WTC11 (cell line): ENCODE measurements at places on chromosomes 2 and 18.

GRCh38 chr2:80525152-80525551 lies 220.6 kb upstream of the LRRTM1 start:
- no peak for DNase-seq

DNA sequence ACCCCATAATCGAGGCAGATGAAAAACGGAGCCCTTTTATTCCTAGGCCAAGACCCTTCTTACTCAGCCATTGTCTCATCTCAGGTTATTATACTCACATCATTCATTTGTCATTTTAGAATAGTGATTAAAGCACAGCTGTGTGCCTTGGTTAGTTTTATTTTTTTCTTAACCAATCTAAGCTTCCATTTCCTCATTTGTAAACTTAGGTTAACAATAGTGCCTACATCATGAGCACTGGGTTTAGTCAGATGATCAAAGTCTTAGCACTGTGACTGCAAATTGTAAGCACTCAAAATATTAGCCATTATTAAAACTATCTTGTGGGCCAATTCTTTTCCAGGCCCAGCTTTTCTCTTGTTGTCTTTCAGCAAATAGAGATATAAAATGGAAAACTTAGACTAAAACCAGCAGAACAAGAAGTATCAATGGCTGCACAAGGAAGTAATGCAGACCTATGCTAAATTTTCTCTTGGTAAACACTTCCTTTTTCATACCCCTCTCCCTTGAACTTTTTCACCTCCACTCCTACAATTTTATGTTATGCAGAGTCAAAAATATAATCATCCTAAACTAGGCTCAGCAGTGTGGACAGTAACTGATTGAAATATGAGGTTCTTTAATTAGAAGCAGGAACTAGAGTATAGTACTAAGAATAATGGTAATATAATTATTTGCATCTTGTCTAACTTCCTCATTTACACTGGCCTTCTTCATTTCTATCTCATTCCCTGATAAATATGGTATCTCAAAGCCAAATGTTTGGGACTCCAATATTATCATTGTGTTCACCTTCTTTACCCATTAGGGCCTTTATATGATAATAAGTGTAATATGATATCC lies 21.5 kb upstream of the GALNT3 start:
- DNase-seq = no peak

DNA sequence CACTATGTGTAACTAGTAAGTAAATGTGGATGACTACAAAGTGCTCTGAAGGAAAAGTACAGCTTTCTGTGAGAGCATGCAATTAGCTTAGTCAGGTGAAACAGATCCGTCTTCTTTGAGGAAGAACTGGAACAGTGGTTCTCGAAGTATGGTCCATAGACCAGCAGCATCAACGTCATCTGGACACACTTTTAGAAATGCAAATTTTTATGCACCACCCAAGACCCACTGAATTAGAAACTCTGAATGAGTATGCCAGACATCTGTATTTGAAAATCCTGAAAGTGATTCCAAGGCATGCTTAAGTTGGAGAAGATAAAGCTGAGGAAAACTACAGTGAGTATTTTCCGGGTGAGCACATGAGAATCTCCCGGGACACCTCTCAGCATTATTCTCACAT lies 130.7 kb upstream of the SPHKAP start:
- no peak for DNase-seq

DNA sequence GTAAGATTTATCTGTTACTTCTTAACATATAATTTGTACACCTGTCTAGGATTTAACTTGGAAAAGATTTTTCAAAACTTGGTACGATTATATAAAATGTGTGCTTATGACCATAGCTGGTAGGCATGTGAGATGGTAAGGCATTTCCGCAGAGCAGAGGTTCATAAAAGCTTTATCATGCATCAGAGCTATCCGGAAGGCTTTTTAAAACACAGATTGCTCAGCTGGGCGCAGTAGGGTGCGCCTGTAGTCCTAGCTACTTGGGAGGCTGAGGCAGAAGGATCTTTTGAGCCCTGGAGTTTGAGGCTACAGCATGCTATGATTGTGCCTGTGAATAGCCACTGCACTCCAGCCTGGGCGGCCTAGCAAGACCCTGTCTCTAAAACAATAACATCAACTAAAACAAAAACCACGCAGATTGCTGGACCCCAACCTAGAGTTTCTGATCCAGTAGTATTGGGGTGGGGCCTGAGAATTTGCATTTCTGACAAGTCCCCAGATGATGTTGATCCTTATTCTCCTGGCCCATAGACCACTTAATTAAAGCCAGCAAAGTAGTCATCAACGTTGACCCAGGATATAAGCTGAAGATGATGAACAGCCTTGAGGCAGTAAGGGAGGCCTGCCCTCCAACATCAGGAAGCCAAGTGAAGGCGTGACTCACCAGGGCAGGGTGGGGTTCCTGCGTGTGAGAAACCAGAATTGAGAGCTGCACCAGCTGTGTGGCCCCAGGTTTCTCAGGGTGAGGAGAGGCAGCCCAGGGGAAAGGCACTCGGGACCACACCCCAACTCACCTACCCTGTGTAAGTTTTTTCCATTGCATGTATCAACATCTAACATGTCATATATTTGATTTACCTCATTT lies 21.6 kb upstream of the SLC20A1 start:
- no peak for DNase-seq

- DNase-seq = no peak
Observed at GRCh38 chr2:205002390-205002789, 457.1 kb downstream of the PARD3B start.

DNA sequence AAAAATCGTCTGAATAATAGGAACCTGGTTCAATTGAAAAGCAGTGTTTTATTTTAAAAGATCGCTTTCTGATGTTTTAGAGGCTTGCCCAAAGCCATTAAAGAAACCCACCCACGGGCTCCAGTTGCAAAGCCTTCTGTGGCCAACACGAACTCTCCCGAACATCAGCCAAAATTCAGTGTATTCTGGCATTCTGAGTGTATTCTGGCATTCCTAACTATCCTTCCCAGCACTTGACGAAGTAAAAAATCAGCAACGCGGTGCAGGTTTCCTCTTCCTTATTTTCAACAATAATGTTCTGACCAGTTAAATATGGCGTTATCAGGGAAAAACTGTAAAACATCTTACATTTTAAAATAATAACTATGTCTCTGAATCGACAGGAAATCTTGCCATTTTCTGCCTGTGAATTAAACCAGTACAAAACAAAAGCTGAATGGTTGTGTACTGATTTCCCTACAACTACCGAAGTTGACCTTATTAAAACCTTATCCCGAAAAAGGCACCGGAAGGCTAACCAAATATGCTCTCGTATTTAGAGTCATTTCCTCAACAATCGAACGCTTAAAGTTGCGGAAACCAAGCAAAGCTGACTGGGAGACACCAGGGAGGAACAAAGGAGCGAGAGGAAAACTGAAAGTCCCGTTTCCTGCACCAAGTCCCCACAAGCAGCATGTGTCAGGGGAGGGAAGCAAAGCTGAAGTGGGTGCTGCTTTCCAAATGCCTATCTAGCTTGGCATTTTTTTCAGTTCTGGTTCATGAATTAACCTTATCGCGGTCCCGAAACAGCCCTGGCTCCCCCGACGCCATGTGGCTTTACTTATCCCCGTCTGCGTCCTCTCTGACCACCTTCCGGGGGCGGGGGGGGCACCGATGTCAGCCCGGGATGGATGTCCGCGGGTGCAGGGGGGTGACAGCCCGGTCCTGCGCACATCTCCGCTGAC lies 44.3 kb downstream of the ZNF516 start:
- no peak for DNase-seq

- DNase-seq = peak; percentile 80
Observed at GRCh38 chr2:232438951-232439757, 16.8 kb upstream of the ALPI start.

DNA sequence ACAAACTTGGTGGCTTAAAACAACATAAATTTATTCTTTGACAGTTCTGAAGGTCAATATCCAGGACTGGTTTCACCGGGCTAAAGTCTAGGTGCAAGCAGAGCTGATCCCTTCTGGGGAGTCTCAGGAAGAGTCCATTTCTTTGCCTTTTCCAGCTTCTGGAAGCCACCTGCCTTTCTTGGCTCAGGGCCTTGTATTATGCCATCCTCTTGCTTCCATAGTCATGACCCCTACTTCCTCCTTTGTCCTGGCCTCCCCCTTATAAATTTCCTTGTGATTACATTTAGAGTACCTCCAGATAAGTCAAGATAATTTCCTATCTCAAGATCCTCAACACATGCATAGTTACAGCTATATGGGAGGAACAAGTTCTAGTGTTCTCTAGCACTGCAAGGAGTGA lies 1089.5 kb downstream of the LRP1B start:
- DNase-seq = no peak

- DNase-seq = no peak
Observed at GRCh38 chr18:44502790-44503189, 177.9 kb upstream of the SETBP1 start.

DNA sequence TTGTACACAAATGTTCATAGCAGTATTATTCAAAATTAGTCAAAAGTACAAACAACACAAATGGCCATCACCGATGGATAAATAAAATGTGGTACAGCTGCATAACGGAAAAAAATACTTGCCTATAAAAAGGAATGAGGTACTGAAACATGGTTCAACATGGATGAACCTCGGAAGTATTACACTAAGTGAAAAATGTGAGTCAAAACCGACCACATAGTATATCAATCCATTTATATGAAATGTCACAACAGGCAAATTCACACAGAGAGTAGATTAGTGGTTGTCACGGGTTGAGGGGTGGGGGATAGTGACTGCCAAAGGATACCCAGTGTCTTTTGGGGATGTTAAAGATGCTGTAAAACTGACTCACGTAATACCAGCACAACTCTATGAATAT lies 3.5 kb downstream of the SS18 start:
- DNase-seq = no peak

DNA sequence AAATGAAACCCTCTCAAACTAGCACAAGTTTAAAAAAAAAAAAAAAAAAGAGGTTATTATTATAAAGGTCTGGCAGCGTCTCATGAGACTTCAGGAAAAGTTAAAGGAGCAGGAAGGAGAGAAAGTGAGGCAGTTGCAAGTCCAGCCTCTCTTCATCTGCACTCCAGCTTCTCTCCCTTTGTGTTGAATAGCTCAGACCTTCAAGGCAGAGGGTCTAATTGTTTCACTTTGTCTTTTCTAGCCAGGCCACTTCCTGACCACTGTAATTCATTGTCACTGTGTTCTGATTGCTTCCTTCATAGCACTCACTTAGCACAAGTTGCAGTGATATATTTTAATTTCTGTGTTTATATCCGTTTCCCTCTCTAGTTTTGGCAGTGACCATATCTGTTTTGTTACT lies 99.9 kb downstream of the SPATS2L start:
- no peak for DNase-seq

- DNase-seq = no peak
Observed at GRCh38 chr2:66323406-66323805, 111.5 kb upstream of the MEIS1 start.

- DNase-seq = no peak
Observed at GRCh38 chr2:26536371-26537068, 58.6 kb upstream of the OTOF start.

GRCh38 chr2:1968988-1969700 lies 224.8 kb upstream of the PXDN start:
- DNase-seq = no peak
